Cerebellum (tissue), 4 donors: ENCODE measurements at places on chromosomes 12 and 14. TPM values are rescaled to one million over a fixed set of nuclear protein-coding genes. Genes with fewer than 3 reads are reported as not detected.

GRCh38 chr12:5379749-5380496, 52.0 kb upstream of the NTF3 start:
- peak; percentile 4 for DNase-seq

Gene NPAS3
- total RNA-seq: 76.7 TPM

DNA sequence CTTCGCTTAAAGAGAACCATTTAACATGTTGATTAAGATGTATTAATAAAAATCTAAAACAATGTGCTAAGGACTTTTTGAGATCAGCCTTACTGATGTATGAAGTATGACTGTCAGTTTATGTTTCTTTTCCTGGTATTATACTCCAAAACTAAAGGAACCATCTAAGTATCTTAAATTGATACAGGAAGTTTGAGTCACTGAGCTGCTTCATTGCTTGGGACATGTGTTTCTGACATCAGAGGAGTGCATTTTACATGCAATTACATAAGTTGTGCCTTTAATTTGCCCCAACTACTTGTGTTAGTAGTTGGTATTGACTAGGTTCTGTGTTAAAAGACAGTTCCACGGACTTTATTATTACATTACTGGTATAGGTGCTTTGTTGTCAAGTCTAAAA, 50.9 kb downstream of the PROX2 start:
- DNase-seq: no peak

- DNase-seq: no peak
Observed at GRCh38 chr12:12007001-12007712, 63.6 kb upstream of the BCL2L14 start.

GRCh38 chr12:100504804-100505203, 31.1 kb downstream of the NR1H4 start:
- DNase-seq: no peak

Gene AQP6
- 0.27 TPM for total RNA-seq

DNA sequence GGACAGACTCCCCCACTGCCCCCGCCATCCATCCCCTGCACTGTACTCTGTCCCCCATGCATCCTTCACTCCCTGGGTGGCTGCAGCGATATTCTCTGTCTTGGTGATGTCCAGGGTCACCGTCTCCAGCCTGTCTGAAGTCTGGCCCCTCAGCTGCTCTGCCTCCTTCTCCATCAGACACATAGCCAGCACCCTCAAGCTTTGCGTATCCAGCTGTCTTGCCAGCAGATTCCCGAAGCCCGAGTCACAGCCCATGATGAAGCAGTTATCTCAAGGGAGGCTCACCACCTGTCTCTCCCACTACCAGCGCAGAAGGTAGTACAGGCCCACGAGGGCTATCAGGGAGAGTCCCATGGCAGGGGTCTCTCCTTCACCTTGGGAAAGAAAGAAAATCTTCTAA, 77.8 kb downstream of the HSD17B6 start:
- DNase-seq: no peak

Gene XPOT
- total RNA-seq: 54.9 TPM

Gene RPS6KL1
- total RNA-seq: 42.4 TPM

DNA sequence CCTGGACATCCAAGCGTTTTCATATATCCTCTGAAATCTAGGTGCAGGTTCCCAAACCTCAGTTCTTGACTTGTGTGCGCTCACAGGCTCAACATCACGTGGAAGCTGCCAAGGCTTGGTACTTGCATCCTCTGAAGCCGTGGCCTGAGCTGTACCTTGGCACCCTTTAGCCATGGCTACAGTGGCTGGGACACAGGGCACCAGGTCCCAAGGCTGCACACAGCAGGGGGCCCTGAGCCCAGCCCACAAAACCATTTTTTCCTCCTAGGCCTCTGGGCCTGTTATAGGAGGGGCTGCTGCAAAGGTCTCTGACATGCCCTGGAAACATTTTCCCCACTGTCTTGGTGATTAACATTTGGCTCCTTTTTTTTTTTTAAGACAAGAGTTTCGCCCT, 11.6 kb upstream of the FAM177A1 start:
- DNase-seq: no peak

Gene NEDD1
- 22.2 TPM for total RNA-seq

Gene GDF3
- not detected for total RNA-seq

DNA sequence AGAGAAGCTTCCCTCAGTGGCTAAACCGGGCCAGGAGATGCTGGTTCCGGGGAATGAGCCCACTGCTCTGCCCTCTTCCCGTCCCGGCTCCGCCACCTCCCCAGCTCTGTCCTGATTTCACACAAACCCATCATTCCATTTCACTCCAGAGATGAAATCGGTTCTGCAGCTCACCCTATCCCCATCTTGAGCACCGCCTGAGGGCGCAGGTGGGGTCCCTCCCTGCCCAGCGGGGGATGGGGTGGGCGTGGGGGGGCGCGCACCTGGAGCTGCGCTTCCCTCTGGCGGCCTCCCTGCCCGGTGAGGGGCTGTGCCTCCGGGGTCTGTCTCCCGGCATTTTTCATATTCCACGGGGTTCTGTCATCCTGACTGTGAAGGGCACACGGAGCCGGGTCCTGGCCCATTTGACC, 44.7 kb downstream of the NOC4L start:
- no peak for DNase-seq

Gene REP15
- 0.82 TPM for total RNA-seq

Gene HNF1A
- total RNA-seq: not detected

DNA sequence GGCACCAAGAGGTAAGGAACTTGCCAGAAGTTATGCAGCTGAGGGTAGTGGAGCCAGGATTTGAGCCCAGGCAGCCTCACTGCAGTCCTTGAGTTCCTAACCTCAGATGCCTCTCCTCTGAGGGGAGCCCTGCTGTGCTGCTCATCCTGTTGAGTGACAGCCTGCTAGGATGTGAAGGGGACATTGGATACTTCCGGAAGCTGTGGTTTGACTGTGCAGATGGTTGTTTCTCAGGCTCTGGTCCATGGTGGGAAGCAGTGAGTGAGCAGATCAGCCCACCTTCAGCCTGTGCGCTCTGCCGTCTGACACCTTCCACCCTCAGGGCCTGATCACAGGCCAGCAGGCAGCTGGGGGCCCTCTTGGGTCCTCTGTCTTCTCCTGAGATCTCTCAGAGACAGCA, 253.2 kb downstream of the CACNA1C start:
- no peak for DNase-seq

DNA sequence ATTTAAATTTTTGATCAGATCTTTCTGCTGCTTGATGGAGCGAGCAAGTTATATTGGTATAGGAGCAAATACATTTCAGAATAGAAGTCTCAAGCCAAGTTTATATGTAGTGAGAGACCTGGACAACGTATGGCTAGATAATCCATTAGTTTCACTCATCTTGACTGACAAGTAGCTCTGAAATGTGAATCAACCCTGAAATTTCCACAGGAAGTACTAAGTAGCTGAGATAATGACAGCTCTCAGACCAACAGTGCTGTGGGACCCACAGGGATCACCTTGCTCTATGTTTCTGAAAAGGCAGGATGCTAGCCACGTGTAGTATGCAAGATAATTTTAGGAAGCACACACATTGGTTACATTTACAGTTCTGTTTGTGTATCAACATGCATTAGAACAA, 258.6 kb upstream of the FOXN3 start:
- no peak for DNase-seq

Gene TAS2R30
- 29.1 TPM for total RNA-seq

Gene CNTN1
- total RNA-seq: 350 TPM

GRCh38 chr14:29822430-29822709, 105.3 kb downstream of the PRKD1 start:
- no peak for DNase-seq

GRCh38 chr12:83389237-83389996, 702.7 kb downstream of the TMTC2 start:
- DNase-seq: no peak

DNA sequence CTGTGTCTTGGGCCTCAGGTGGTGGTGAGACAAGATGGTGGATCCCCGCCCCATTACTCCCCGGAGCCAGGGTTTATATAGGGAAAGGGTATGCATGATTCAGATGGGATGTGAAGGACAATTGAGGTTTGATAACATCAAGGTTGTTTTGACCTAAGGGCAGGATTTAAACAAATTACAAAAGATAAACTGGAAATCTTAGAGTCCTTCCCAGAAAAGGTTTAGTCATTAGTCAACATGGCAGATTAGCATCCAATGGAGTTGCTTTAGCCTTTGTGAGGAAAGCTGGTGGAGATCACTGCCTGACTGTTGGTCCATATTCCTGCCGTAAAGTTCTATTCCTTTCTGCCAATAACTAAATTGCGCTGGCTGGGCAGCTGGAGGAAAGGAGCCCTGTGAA, 15.6 kb upstream of the FRMD6 start:
- DNase-seq: no peak

- no peak for DNase-seq
Observed at GRCh38 chr14:103509864-103510723, 12.5 kb downstream of the CKB start.

GRCh38 chr12:28948685-28949084, 200.4 kb upstream of the FAR2 start:
- DNase-seq: no peak

Gene CCDC177
- total RNA-seq: 4.5 TPM

Gene TMEM119
- total RNA-seq: 1.1 TPM

Gene SSTR1
- total RNA-seq: 3.4 TPM

GRCh38 chr12:9668161-9669018, 1.1 kb upstream of the CLEC2D start:
- DNase-seq: no peak

DNA sequence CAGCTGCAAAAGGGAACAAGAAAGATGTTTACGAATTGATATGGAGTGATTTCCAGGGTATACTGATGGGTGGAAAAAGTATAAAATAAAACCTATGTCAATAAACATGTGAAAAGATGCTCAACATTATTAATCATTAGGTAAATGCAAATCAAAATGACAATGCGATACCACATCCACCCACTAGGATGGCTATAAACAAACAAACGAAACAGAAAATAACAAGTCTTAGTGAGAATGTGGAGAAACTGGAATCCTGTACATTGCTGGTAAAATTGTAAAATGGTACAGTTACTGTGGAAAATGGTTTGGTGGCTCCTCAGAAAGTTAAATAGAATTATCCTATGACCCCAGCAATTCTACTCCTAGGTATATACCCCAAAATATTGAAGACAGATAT, 9.5 kb upstream of the BEST3 start:
- no peak for DNase-seq

GRCh38 chr12:123696207-123696606, 15.9 kb upstream of the ATP6V0A2 start:
- DNase-seq: no peak

DNA sequence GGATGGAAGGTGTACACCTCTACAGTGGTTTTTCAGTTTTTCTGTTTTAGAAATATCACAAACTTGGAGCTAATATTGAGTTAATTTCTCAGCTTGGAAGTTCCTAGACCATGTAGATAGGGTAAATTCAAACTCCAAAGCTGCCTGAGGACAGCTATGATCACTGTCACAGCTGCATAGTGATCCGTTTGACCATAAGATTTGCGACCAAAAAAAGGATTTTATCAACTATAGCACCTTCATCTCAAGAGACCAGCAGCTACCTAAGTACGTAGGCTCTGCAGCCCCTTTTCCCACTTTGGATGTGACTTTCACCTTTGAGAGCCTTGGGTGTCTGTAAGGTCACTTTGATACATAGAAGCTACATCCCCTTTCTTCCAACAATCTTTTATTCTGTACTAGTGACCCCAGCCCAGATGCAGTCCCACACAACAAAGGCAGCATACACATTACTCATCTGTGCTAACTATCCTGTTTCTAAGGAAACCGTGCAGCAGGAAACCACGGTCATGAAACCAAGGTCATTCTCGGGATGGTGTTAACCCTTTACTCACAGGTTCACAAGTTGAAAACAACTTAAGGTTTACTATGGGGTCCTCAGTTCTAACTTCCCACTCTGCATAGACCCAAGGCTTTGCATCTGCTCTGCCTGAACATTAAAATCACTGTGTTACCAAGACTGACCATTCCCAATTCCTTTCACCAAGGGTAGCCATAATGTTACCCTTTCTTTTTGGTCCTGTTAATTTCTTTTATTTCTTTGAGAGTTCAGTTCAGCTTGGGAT, 75.4 kb downstream of the IFT81 start:
- no peak for DNase-seq

DNA sequence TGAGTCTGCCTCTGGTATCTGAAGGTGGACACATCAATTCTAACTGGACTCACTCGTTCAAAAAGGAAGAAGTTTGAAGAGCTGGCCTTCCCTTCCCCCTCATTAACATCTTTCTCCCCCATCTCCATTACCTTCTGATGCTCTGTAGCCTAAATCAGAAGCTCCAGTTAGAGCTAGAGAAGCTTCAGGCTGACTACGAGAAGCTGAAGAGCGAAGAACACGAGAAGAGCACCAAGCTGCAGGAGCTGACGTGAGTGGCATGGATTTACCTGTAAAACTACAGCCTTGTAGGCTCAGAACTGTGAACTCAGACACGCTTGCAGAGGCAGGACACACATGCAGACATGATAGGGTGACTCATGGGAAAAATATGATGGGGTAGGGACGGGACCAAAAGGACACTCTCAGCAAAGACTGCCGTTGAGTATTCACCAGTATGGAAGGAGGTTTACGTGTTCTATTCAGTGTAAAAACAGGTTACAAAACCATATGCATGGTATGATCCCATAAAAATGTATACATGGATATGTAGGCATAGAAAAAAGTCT, 14.3 kb upstream of the PIP4K2C start:
- no peak for DNase-seq
